ENCODE measurements at places on chromosomes 2 and 18.

GRCh38 chr2:199848389-199849130, 2.4 kb downstream of the FTCDNL1 start:
- no peak for DNase-seq

DNA sequence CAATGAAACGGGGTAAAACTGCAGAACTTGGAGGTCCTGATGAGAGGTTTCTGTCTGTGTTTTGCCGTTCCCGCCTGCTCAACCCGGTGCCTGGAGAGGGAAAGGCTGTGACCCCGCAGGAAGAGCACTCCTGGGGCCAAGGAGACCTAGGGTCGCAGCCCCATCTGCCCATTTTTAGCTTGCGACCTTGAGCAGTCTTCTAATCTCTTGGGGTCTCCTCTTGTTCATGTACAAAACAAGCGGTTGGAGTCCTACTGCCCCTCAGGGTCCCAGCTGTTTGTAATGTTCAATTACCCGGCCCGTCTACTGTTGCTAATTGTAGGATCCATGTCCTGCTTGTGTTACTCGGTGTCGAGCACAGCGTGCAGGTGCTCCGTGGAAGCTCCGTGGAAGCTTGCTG, 104.5 kb downstream of the PTGR3 start:
- DNase-seq: no peak

DNA sequence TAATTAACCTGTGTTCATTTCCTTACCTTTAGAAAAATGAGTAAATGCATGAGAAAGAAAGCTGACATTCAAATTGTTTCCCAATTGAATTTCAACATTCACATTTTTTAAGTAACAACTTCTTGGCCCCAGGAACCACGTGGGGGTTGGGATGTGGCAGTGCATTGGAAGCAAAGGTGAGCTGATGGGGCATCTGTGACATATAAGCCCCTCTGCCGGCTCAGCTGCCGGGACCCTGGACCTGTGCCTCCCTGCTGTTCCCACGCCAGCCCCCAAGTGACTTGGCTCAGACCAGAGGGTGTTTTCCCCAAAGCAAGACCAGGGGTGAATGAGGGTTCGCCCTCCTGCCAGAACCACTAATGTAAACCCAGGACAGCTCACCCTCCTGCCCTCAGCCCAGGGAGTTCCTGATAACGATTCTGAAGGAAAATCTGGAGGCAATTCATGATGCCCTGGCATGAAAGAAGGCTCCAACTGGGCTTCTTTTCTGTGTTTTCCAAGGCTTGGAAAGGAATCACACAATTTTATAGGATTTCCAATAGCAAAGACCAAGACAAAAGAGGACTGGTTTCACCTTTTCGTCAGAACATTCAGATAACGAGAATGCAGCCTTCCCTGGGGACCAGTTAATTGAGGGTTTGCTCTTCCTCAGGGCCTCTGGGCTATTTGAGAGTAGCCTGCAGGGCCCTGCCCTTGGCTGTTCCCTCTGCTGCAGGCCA, 193.2 kb upstream of the TWIST2 start:
- DNase-seq: no peak

GRCh38 chr2:226487573-226487972, 312.0 kb downstream of the IRS1 start:
- DNase-seq: no peak

- DNase-seq: no peak
These were observed 33.1 kb upstream of the PDIA6 start for GRCh38 chr2:10845640-10846039.

GRCh38 chr2:177229442-177230242, 17.0 kb downstream of the HNRNPA3 start:
- DNase-seq: no peak

DNA sequence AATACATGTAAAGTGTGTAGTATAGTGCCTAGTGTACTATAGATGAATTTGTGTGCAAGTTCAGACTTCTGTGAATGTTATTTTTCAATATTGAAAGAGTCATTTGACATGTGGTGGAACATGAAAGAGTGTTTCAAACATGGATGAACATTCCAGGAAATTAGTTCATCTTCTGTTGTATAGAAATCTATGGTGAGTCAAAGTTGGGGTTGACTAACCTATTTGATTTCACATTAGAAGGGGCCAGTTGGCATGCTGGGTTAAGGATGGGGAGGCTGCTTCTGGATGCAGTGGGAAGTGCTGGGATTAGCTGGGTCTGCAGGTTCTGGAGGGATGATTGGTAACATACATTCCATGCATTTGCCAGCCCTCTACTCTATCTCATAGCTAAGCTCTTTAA, 50.6 kb downstream of the LYPD6B start:
- DNase-seq: no peak

DNA sequence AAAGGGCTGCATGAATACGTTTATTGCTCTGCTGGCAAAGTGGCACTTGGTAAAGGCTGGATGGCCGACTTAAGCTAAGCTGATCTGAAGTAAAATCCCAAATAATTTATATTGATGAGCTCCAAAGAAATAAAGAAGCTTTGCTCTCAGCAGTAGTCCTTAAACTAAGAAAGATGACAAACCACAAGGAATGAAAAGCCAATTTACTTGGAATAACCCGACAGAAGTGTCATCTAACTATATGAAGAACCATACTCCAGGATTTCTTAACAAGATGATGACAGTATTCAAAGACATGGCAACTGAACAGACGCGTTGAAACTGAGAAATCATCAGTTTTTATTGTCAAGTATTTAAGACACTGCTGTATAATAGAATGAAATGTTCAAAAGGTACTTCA, 294.1 kb downstream of the PDE11A start:
- no peak for DNase-seq

DNA sequence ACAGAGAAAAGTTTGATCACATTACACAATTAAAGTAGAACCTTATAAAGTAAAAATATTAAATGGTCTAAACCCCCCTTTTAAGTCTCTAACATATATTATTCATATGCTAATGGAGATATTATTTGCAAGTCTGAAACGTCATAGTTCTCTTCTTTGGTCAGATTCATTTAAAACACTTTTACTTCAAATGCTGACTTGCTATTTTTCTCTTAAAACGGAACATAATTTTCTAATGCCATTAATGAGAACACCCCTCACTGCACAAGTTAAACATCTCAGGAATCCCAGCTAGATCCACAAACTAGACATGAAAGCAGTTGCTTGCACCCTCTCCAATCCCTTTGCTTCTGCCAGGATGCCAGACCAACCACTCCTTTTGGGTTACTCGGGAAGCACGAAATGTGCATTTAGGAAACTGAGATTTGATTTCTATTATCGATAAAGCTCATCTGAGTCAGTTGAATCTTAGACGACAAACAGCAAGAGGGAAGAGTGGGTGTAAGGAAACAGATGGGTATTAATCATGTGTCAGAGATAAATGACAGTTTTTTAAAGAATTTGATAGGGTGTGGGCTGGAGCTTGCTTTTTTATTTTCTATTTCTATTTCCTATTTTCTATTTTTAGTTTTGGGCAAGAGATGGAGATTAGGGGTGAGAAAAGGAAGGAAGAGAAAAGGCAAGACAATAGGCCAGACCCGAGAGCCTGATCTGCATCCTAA, 1.5 kb downstream of the ADD2 start:
- no peak for DNase-seq

GRCh38 chr18:34729264-34729663, 19.2 kb downstream of the DTNA start:
- peak; percentile 47 for DNase-seq

DNA sequence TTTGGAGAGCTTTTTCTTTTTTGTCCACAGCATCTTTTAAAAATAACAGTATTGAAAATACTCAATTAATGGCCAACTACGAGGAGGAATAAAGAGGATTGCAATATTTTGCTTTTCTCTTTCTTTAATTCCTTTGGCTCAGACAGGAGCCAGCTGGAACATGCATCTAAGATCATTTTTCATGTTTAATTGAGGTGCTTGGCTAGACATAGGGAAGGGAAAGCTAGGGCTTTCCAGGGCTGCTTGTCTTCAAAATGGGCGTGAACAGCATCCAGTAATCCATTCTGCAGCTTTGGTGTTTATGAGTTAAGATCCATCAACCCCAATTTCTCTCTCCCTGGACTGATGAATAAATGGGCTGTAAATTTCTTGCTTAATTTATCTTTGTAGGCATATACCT, 323.0 kb downstream of the PTPRM start:
- DNase-seq: no peak

- DNase-seq: no peak
These were observed 55.9 kb downstream of the NXPH2 start for GRCh38 chr2:138724327-138724726.

DNA sequence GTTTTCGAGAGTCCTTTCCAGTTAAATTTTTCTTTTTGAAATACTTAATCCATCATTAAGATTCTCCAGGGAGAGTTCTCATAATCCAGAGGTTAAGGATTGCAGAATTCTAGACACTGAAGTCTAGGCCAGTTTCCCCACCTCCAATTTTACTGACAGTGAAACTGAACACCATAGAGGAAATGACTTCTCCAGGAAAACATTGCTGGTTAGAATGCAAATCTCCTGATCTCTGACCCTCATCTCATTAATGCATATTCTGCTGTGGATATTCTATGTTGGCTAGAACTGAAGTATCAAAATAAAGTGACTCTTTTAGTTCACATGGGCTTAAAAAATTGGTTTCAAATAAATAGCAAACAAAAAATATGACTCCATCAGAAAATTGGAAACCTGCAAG, 105.8 kb upstream of the UGP2 start:
- no peak for DNase-seq

GRCh38 chr2:40540026-40540425, 88.1 kb upstream of the SLC8A1 start:
- DNase-seq: no peak
